ENCODE measurements at places on chromosomes 6 and 20.
A peak's percentile ranks its signal among the peaks of the same experiment; 100 is the strongest.

DNA sequence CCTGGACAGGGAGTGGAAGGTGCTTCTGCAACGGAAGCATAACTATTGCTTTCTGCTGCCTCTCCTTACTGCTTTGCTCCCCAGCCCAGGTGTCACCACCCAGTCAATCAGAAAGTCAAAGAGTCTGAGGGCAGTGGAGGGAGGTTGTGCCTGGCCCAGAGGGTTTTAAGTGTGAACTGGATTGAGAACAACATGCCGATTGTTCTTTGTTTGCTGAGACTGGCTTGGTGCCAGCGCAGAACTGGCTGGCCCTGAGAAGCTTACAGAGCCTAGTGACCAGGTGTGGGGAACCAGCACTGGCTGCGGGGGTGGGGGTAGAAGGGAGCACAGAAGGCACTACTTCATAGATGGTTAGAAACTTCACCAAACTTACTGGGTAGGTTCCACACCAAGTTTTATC is 31.1 kb upstream of the ENPP4 start:
- no peak for DNase-seq

DNA sequence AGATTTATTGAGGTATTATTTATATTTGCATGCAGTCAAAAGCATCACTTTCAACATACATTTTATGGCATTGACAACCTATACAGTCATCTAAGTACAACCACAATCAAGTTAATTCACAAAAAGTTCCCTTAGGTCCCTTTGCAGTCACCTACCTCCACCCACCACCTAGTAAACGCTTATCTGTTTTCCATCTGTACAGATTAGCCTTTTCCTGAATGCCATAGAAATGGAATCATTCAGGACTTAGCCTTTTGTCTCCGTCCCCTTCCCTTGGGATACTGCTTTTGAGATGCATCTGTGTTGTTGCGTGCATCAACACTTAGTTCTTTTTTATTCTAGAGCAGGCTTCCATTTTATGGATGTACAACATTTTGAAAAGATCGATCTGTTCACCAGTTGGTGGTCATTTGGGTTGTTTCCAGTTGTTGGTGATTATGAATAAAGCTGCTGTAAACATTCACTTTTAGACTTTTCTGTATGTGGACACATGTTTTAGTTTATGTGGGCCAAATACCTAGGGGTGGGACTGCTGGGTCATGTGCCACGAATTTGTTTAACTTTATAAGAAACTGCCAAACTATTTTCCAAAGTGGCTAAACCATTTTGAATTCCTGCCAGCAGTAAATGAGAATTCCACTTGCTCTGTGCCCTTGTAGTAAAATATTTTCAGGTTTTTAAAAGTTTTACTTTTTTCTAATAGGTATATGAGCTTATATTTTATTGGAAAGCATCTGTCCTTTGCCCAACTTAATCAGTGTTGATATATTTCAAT is 17.6 kb upstream of the IFNGR1 start:
- no peak for DNase-seq

DNA sequence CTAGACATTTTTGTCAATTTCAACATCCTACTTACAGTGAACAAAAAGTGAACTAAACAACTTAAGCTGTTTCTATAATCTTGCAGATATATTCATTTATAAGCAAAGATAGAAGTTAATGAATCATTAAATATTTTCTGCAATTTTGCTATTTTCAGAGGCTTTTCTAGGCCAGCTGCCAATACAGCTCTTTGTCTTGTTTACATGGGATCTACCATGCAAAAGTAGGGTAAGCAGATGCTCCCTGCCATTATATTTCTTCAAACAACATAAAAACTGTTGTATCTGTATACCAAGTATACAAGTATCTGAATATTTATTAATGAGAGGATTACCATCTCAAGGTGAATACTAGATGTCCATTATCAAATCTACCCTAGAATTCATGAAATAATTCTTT is 15.4 kb downstream of the PNISR start:
- no peak for DNase-seq

DNA sequence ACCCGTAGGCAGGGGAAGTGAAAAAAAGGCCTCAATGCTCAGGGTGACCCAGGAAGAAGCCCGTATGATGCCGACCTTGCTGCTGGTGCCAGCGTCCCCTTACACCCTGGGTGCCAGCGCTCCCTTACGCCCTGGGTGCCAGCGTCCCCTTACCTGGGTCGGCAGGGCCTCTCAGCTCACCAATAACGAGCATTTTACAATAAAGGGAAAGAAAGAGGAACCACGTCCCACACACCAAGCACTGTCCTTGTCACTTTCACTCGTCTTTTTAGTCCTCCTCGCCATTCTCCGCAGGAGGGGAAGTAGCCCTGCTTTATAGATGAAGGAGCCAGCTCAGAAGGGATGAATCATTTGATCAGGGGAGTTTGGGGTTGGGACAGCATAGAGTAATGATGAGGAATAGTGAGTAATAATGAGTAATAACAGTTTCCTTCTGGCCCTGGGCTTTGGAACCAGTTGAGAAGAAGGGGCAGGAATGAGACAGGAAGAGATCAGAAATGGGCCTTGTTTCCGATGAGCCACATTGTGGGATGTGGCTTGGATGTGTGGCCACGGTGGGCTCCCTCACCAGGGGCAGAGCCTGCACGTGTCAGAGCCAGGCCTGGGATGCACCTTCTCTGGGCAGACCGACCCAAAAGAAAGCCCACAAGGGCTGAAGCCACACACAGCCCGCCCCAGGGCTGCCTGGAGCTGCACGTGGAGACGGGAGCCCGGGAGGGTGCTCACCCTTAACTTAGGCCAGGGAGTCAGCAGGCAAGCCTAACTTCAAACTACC is 75.7 kb downstream of the SYNJ2 start:
- DNase-seq = no peak

DNA sequence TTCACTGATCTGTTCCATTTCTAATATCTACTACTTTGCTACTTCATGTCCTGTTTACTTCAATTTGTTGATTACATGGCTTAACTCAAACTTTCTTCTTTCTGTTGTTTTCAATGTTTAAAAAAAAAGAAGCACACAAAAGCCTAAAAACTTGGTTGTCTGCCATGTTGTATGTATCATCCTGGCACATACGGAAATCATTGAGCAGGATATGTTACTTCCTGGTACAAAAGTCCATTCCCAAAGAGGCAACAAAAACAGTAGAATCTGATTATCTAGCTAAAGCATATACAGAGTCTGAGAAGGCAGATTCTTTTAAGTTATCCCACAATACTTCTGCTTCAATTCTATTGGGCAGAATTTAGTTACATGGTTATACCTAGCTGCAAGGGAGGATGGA is 14.5 kb upstream of the COL12A1 start:
- no peak for DNase-seq

GRCh38 chr6:109503327-109504224 is 20.6 kb upstream of the ZBTB24 start:
- no peak for DNase-seq

- no peak for DNase-seq
Observed at GRCh38 chr20:50304923-50305635, 114.4 kb downstream of the CEBPB start.

DNA sequence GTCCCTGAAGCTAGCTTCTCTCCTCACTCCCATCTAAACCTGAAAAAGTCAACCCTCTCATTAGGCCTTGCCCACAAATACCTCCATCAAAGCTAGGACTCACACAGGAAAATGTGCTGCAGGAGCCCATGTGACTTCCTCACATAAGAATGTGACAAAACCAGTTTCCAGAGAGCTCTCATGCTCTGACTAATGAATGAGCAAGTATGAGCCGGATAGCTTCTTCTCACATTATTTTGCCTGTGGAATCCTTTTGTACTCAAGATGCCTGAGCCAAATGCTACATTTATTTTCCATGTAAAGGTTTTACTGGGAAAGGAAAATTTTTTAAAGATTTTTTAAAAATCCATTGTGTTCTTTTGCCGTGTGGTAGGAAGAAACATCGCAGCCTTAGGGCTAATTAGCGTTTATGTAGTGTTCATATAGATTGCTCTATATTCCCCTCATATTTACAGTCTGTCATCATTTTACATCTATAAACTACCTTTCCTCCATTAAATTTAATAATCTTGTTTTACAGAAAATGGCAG is 68.6 kb upstream of the CCN6 start:
- peak; percentile 25 for DNase-seq

DNA sequence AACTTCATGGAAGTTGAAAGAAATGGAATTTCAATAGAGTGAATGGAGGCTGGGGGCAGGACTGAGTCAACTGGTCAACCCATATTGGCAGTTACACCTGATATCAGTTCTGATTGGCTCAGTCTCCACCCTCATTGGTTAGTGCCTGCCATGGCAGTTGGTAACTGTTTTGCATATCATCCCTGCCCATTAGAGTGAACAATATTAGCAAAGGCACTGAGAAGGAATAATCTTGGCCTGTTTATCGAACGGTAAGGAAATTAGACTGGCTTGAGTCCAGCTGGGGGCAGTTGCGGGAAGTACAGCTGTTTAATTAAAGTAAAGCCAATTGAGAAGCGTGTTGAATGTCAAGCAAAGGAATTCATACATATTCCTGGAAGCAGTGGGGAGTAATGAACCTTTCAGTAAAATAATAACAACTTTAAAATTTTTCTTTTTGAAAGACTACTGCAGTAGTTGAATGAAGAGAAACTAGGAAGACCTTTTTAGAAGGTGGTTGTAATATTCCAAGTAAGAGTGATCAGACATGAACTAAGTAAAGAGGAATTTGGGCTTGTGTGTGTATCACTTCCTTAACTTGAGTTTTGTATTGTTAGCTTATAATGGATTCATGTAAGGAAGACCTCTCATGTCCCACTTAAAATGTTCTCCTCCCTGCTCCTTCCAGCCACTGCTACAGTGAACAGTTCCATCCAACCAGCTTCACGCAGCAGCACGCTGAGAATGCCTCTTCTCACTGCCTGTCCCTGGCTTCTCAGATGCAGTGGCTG is 17.2 kb upstream of the FAM50B start:
- no peak for DNase-seq

- no peak for DNase-seq
Observed at GRCh38 chr6:16126056-16126455, 2.8 kb upstream of the MYLIP start.

DNA sequence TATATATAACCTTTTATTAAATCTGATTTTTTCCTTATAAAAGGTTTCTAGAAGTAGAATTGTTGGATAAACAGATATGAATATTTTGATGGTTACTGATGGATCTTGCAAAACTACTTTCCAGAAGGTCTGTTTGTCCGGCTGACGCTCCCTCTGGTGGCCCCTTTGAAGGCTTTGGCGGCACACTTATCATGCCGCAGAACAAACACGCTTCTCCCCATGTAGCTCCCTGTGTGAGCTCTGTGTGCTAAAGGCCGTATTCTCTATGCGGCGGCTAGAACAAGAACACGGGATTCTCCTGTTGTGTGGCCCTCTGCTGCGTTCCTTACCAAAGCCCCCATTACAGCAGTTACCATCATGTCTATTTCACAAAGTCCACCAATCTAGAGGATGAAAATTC is 30.0 kb downstream of the PPP1R3G start:
- no peak for DNase-seq

GRCh38 chr6:139194740-139195139 is 59.9 kb downstream of the HECA start:
- DNase-seq = no peak

DNA sequence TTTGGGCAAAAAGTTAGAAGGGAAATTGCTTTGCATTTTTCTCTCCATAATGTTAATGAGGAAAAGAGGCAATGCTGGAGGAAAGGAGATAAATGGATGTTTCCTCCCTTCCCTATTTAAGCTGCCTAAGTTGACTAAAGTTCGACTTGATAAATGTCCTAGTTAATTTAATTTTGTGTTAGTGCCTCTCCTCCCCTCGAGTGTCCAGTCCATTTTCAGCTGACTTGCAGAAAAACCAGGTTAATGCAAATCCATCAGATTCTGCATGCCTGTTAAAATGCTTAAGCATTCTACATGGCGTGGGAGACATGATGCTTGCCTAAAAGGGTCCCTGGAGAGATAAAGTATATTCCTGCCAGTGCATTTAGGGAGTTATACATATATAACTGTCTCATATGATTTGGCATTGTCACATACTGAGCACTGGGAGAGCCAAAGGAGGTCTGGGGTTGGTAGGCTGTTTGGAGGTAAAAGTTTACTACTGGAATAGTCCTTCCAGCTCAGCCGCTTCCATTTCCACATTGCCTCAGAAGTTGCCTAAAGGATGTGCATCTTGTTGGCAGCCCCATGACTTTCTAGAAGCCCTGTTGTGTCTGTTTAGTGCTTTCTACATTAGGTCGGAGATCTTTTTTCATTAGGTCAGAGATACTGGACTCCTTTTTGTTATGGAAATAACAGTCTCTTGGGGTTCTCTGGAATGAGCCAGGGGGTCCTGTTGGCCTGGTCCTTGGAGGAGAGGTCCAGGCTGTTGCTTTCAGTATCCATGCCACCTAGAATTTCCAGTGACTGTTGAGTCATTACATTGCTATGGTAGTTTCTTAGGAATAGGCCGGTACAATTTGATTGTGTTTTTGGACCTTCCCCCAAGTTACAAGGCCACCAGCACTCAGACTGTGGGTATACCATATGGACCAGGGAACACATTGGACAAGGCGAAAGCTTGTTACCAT is 30.4 kb downstream of the JARID2 start:
- no peak for DNase-seq

DNA sequence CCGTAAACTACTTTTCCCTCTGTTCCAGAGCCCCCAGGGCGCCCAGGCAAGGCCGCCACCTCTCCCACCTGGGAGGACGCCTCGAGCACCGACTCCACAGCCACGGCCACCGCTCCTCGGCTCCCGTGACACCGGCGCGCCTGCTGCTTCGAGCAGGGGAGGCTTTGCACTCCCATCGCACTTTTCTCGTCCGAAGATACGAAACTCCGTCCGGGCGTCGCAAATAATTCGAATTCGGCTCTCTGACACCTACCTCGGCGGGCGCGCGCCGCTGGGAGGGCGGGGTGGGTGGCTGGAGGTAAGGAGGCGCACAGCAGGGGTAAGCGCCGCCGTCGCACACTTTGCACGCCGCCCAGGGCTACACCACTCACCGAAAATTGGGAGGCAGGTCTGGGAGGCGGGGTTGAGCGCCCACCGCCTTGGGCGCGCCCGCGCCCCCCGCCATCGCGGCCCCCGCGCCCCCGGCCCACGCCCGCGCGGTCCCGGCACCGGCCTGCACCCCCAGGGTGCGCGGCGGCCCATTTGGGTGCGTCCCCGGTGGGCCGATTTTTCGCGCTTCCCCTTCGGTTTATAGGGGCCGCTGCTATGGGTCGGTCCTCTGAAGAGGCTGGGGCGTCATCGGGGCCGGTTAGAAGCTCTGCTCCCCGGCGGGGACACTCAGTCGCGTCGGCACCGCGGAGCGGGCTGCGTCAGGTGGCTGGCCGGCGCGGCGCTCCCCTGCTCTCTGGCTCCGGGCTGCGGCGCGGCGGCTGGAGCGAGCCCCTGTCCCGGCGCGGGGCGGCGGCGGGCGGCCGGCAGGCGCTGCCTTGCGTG is 36.2 kb downstream of the GNAS start:
- no peak for DNase-seq

DNA sequence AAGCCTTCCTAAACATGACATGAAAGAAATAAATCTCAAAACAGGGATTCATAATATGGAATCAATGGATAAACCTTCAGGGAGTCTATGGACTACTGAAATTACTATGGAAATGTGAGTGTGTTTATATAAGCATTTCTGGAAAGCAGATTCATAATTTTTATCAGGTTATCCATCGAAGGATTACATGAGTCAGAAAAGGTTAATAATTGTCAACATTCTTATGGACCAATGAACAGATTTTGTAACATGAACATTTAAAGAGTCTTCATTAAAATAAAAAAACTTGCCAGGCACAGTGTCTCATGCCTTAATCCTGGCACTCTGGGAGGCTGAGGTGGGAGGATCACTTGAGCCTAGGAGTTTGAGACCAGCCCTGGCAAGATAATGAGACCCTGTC is 84.8 kb downstream of the AHI1 start:
- no peak for DNase-seq
